ENCODE measurements at places on chromosomes 6 and 20.

DNA sequence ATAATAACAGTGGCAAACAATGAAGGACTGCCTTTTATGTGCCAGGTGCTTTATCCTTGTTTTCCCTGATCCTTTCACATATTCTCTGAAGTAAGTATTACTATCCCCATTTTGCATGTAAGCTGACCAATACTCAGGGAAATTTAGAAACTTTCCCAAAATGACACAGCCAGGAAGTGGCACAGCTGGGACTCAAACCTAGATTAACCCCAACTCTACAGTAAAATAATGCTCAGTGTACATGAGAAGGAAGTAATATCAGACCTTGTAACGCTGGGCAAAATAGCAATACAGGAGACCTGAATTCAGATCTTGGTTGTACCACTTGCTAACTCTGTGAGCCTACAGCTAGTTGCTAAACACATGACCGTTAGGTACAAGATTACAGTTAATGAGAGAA is 26.8 kb upstream of the NRSN1 start:
- DNase-seq, result no peak

- DNase-seq, result no peak
Measured at GRCh38 chr6:116439522-116440051, 21.6 kb upstream of the CALHM6 start.

GRCh38 chr6:154276810-154277628 is 79.6 kb downstream of the IPCEF1 start:
- peak; percentile 33 for DNase-seq

GRCh38 chr6:163263998-163264661 is 150.4 kb upstream of the QKI start:
- DNase-seq, result no peak

DNA sequence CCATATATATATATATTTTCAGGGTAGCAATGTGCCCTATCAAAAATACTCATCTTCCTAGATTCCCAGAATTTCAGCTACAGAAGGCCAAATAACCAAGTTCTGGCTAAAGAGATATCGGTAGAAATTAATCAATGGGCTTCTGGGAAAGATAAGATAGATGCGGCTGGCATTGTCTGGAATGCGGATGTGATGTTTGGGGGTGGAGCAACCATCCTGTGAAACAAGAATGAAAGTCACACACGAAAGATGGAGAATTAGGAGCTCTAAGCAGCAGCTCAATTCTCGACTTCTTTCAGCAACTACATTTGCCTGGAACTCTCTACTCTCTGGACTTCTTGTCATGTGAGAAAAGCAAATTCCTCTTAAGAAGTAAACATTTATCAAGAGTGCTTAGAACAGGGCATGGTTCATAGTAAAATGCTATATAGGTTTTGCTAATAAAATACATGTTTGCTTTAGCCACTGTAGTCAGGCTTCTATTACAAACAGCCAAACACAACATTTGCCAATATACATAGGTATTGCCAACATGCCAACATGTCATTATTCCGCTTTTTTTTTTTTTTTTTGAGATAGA is 90.8 kb downstream of the CLIC5 start:
- DNase-seq, result no peak

GRCh38 chr6:92364948-92365541 is 1054.3 kb downstream of the EPHA7 start:
- DNase-seq, result peak; percentile 14

GRCh38 chr20:32516583-32517517 is 68.3 kb downstream of the NOL4L start:
- DNase-seq, result peak; percentile 58

- no peak for DNase-seq
Measured at GRCh38 chr6:113649880-113650609, 207.1 kb upstream of the MARCKS start.

DNA sequence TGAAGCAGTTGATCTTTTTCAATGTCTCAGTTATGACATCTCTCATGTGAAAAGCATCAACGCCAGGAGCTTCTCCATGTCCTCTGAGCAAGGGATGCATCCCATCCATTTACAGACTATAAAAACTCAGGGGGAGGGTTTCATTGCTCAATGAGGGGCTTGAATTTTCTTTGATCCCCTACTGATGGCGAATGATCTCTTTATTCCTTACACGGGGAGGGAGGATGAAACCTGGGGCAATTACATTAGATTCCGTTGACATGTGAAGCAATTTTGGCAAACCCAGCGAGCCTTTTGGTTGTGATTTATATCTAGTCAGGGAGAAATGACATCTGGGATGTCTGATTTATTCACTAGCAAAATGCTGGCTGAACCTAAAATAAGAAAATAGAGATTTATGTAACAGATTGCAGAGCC is 268.9 kb downstream of the HIVEP2 start:
- DNase-seq, result no peak

DNA sequence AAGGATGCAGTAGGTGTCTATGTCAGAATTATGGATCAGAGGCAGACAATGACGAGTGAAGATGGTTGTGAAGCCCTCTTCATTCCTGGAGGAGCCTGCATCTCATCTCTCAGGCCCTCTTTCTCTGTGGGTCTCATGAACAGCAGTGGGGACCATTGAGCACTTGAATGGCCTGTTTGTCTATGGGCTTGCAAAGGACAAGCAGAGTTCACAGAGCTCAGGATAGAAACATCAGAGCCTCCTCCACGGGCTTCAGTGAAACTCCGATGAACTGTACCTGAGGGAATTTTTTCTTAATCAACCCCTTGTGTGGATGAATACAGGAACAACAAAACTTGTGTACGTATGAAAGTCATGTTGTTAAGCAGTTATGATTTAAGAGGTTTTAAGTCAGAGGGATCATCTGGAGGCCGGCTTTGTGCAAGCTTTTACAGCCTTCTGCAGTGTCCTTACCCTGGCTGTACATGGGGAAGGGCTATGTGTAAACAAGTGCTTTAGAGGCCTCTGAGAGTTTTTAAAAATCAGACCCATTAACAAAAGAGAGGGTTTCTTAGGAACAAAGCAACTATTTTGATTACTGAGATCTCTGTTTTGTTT is 29.7 kb upstream of the PI16 start:
- DNase-seq, result no peak

GRCh38 chr6:164418262-164418588 is 891.2 kb downstream of the C6orf118 start:
- DNase-seq, result no peak

GRCh38 chr20:47775841-47776240 is 9.4 kb downstream of the SULF2 start:
- no peak for DNase-seq

DNA sequence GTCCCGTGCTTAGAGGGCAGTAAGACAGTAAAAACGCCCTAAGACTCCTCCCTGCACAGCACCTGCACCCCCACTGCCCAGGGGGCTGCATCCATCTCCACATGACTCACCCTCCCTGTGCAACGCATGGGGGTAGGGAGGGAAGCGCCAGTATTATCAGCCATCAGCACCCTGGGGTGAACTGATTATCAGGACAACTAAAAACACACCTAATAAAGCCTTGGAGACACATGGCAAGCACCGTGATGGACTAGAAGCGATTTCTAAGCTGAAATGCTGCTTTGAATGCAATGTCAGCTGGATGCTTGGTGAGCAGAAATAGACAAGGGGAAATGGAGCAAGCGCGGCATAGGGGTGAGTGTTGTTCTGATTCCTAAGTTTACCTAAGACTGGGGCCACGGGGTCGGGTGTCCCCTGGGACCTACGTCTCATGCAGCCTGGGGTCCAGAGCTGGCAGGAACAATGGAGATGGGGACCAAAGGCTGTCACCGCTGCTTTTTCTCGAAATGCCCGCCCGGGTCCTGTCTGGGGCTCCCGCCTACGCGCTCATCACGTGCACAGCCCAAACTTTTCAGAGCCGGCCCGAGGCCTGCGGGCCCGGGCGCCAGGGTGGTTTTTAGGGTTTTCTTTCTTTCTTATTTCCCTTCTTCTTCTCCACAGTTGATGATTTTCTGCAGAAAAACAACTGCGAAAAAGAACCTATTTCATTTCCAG is 702 bp upstream of the TNFAIP3 start:
- peak; percentile 74 for DNase-seq

GRCh38 chr20:64232794-64233193 is 22.8 kb upstream of the PCMTD2 start:
- no peak for DNase-seq

DNA sequence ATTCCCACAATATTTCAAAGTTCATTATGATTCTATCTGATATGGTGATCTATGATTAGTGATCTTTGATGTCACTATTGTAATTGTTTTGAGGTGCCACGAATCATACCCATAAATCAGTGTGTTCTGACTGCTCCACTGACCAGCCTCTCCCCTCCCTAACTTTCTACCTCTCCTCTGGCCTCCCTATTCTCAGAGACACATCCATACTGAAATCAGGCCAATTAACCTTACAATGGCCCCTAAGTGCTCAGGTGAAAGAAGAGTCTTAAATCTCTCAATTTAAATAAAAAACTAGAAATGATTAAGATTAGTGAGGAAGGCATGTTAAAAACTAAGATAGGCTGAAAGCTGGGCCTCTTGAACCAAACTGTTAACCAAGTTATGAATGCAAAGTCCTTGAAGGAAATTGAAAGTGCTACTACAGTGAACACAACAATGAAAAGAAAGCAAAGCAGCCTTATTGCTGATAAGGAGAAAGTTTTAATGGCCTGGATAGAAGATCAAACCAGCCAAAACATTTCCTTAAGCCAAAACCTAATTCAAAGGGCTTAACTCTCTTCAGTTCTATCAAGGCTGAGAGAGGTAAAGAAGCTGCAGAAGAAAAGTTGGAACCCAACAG is 196.9 kb upstream of the SHLD1 start:
- peak; percentile 39 for DNase-seq

DNA sequence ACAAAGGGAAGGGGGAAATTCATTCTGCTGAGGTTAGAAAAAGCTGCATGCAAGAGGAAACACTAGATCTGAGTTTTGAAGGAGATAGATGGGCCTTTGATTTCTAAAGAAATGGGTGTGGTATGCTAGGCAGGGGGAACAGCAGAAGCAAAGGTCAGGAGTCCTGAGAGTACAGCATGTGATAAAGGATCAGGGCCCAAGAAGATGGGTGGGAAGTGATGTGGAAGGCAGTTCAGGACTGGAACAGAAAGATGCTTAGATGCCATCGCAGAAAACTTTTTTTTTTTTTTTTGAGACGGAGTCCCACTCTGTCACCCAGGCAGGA is 126.2 kb downstream of the ALDH8A1 start:
- no peak for DNase-seq

DNA sequence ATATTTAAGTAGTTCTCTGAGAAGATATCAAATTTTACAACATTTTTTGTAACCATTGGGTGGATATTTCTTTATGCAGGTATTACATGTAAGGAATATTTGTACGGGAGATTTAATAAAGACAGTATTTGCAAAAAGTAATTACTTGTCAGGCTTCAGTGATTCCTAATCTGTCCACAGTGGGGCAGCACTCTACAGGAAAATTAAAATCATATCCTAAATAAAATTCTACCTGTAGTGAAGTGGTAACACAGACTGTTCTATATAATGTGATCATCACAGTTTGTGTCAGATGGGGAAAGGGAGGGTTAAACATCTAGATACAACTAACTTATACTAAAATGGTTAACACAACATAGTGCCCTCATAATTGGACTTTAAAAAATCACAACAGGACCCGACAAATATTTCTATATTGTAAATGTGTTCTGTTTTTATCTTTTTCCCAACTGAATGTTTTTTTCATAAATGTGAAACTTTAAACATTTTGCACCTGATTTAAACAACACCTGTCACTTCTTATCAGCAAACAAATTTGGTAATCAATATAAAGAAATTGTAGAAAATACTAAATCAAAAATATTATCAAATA is 145.6 kb upstream of the MANEA start:
- peak; percentile 56 for DNase-seq

DNA sequence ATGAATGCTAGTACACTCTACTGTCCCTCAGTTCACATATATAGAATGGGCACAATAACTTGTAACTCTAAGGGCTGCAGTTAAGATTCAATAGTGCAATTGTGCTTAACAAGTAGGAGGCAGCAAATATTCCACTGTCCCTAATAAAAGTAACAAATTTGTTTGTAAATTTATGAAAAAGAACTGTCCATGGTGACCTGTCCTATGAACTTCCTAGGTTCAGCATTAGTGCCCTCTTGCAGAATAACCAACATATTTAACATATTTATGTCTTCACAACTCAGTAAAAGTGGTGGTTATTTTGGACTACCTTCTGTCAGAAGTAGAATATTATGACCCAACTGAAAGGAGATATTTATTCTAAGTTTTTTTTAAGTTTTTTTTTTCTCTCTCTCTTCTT is 327.8 kb downstream of the CENPW start:
- DNase-seq, result no peak

- peak; percentile 89 for DNase-seq
Measured at GRCh38 chr20:33291830-33292355, 8.9 kb downstream of the BPIFB1 start.

DNA sequence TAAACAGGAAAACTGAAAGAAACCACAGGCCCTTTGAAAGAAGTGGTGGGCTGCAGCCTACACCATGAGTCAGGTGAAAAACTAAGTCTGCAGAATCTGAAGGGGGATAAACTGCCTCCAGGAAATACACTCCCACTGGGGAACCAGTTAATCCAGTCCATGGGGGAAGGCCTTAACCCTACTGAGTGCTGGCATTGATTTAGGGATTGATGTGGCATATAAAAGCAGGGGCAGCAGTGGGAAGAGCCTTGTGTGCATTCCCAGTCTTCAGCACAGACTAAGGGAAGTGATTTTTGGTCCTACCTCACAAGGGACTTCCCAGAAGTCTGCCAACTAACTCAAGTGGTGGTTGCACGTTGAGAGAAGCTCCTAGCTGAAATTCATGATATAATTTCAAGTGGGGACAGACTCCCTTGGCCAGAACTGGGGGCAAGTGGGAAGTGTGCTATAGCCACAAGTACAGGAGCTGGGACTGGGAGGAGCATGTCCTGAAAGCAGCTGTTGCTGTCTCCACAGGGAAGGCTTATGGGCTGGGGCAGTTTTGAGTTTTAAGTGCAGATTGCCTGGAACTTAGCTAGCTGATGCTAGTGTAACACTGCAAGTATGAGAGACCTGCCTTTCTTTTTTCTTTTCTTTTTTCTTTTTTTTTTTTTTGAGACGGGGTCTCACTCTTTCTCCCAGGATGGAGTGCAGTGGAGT is 31.2 kb downstream of the CITED2 start:
- DNase-seq, result no peak

DNA sequence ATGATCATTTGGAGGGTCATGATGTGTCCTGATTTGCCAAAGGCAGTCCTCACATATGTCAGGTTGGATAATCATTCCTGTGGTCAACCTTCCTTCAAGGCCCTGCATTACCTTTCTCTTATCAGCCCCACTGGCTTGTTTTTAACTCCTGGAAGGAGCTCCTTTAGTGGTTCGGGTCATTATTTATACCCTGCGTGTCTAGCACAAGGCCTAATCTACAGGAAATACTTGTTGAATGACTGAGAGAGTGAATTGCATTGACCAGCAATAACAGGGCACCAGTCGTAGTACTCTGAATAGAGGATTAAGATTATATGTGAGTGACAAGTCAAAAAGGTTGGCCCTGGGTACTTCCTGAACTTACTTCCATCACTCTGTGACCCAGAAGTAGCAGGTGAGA is 4.5 kb downstream of the HIVEP2 start:
- no peak for DNase-seq
